ENCODE measurements at places on chromosomes 7 and 10.

GRCh38 chr10:48604991-48605508, at the start of gene ARHGAP22:
ARHGAP22 (minus strand) TSS chr10:48605073; CDS start chr10:48604796, 277 bp downstream.
- DNase-seq: peak; percentile 87

- DNase-seq: no peak
Observed at GRCh38 chr10:5762531-5762930, 50.7 kb downstream of the GDI2 start.

- DNase-seq: peak; percentile 77
Observed at GRCh38 chr10:29807163-29807806, 172.5 kb upstream of the SVIL start.

GRCh38 chr10:12332572-12333379, 16.6 kb upstream of the CAMK1D start:
- DNase-seq: no peak

DNA sequence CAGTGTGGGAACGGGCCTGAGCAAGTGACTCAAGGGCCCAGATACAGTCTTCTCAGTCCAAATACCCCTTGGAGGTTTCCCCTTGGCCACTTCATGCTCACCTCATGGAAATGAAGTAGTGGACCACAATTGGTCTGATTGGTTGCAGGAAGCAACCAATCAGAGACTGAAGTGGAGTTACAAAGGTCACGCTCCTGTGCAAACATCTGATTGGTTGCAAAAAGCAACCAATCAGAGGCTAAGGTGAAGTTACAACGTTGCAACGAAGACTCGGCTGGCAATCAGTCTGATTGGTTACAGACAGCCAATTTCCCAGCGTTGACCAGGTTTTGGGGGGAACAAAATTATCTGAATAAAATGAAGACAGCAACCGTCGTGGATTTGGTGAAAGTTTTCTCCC, 72.5 kb downstream of the CDHR3 start:
- DNase-seq: no peak

- no peak for DNase-seq
Observed at GRCh38 chr10:103951942-103952341, 15.0 kb upstream of the SLK start.

DNA sequence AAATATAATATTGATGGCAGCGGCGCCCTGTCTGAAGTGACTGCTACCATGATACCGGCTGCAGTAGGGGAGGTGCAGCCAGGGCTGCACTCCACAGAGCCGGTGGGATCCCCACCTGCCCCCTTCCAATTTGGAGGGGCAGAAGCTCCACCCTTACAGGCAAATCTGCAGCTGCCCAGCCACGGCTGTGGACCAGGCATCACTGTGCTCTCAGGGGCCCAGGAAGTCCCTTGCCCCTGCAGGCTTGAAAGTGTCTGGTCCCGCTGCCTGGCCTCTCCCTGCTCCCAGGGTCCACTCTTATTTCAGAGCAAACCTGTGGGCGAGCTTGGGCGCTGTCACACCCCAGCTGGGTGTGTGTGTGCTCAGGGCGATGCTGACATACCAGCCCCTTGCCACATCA, 172.7 kb upstream of the SMIM30 start:
- DNase-seq: no peak
